ENCODE measurements at places on chromosomes 1 and 21.

DNA sequence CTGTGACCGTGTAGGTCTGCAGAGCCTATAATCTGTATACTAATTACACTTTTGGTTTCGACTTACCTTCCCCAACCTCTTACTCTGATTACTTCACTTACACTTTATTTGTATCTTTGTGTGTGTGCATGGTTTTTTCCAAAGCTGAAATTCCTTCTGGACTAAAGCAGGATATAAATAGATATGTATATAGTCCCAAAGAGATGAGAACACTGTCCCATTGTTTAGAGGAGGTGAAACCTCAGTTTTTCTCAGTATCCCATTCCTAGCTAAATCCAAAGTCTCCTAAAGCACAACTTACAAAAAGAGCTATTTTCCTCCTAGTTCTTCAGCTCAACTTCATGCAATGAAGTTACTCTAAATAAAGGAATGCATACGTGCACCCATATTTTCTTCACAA lies 442.2 kb downstream of the SMYD3 start:
- no peak for DNase-seq

- no peak for DNase-seq
These were observed 4.0 kb downstream of the CASQ2 start for GRCh38 chr1:115764541-115764940.

GRCh38 chr21:45047257-45047656 lies 27.1 kb upstream of the ADARB1 start:
- no peak for DNase-seq

DNA sequence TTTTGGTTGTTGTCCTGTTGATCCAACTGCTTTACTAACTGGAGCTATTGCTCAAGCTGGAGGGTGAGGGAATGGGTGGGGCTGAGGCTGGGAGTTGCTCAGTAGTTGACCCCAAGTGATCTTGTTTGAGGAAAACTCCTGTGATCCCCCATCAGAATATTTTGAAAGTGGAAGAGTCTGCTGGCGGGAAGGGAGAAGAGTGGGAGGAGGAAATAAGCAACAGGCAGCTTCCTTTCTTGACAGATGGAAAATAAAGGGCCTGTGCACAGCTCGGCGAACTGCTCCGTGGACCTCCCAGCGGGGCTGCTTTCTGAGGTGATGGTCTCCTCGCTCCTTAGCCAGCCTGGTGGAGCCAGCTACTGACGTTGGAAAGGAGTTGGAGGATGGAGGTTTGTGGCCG lies 199.1 kb upstream of the LMO4 start:
- no peak for DNase-seq

- DNase-seq: no peak
These were observed 130.9 kb downstream of the CD247 start for GRCh38 chr1:167387251-167387910.

DNA sequence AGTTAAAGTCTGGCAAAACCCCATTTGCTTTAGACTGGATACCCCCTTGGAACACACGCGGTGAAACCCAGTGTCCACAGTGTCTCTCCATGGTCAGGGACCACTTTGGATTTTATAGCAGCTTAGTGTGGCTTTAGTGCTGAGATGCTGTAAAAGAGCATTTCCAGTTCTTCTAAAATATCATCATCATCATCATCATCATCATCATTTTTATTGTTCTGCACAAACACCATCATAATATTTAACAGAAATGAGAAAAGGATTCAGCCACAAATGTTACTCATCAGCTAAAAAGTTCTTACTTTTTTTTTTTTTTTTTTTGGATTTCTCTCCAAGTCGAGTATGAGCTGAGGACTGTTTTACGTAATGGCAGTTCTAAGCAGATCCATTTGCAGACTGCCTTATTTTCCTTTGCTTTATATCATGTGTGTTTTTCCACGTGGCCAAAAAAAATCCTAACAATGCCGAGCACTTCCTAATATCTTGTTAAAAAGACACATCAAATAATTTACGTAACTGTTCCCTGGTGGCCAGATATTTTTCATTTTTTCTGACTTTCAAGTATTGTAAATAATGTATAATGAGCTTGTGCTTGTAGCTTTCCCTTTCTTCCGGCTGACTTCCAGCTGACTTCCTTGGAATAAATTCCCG lies 62.8 kb downstream of the EVA1C start:
- DNase-seq: no peak

DNA sequence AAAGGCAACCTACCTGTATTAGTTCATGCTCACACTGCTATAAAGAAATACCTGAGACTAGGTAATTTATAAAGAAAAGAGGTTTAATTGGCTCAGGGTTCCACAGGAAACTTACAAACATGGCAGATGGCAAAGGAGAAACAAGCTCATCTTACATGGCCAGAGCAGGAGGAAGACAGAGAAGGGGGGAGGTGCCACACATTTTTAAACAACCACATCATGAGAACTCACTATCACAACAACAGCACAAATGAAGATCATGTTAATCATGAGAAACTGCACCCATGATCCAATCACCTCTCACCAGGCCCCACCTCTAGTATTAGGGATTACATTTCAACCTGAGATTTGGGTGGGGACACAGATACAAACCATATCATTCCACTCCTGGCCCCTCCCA lies 90.6 kb upstream of the KCTD3 start:
- no peak for DNase-seq

GRCh38 chr1:20265250-20265649 lies 25.4 kb upstream of the VWA5B1 start:
- DNase-seq: no peak

DNA sequence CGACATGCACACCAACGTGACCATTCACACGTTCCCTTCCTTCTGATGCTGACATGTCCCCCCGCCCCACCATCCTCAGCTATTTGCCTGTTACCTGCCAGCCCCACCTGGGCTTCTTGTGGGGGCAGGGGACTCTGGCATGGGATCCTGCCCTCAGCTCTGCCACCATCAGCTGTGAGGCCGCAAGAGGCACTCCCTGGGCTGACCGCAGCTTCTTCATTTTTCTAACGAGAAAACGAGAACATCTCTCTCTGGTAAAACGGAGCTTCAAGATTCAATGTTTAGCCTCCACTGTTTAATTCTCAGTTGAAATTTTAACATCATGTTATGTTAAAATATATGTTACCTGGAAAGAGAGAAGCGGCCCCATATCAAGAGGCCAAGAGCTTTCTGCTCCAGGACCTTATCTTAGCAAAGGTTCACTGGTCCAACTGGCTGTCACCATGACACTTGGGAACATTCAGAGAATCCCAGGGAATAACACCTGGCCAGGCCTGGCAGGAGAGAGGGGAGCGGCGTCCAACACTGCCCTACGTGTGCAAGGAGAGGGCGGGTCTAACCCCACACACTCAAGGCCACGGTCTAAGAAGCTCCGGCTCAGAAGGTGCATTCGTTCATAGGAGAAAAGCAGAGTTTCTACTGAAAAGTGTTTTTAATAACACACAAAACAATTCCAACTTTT lies 51.3 kb downstream of the HLCS start:
- no peak for DNase-seq

DNA sequence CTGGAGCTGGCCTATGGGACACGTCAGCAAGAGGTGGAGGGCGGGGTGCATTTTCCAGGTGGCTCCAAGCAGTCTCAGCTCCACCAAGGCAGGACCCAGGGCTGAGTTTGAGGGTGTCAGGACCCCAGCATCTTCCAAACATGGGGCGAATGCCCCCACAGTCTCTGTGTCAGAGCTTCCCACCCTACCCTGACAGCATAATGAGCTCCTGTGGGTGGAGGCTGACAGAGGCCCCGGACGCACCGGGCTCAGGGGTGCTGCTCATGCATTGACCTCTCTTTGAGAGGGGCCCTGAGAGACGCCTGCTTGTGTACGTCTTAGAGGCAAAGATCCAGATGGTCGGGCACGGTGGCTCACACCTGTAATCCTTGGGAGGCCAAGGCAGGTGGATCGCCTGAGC lies 37.2 kb downstream of the SLC2A7 start:
- no peak for DNase-seq

DNA sequence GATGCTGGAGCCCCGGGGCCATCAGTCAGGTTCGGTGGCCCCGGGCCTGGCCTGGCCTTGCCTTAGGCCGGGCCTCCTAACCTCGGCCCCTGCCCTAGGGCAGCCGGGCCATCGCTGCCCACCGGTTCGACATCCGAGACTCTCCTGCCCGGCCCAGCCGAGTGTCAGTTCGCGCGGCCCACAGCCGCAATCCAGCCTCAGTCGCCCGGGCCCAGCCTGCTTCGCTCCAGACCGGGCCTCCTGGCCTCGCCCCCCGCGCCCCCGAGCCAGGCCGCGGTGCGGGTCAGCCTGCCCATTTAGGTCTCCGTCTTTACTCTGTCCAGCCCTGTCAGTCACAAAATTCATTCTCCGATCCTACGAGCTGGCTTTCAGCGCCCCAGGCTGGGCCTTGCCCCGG lies 777 bp downstream of the LRRC41 start:
- DNase-seq: peak; percentile 43

GRCh38 chr1:63127376-63127775 lies 195.0 kb upstream of the FOXD3 start:
- DNase-seq: no peak

GRCh38 chr1:229068270-229068987 lies 202.5 kb upstream of the RAB4A start:
- DNase-seq: no peak

DNA sequence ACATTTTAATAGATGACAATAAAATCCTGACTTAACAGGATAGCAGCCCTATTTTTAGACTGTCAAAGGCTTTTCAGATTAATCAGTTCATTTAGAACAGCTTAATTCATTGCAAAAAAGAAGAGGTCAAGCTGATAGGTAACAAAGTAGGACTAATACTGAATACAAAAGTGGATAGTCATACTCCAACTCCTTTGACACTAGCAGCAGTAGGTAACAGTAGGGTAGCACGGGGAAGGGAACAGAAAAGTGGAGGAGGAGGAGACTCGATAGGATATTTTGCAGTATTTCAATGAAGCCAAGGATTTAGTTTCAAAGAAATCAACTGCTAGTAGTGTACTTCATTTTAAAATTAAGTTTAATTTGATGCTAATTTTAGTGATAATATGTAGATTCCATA lies 51.1 kb downstream of the USP1 start:
- no peak for DNase-seq

DNA sequence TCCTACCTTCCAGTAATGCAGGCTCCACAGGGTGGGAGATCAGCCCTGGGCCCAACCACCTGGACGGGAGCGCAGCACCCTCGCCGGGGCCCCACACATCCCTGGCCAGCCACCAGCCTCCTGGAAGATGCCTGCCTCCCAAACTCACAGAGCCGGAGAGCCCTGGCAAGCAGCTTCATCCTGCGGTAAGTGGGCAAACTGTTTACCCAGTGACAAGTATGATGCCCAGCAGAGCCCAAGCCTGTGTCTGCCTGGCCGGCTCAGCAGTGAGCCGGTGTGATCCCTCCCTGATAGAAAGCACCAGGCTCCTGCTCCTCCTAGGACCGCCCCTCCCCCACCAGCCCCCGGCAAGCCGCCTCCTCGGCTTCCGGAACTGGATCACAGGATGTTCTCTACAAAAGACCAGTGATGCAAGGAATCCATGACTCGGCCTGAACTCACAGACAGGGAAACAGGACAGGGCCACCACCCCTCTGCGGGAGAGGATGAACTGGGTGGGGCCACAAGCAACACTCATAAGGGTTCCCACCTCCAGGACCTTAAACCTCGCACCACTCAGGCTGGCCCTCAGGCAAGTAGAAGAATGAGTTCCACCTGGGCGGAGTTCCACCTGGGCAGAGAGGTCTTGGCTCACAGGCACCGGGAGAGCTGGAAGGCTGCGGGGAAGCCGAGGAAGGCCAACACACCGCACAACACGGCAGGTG lies 7.9 kb downstream of the ACOT7 start:
- no peak for DNase-seq

- no peak for DNase-seq
These were observed 234.5 kb downstream of the NRIP1 start for GRCh38 chr21:14830307-14830706.

DNA sequence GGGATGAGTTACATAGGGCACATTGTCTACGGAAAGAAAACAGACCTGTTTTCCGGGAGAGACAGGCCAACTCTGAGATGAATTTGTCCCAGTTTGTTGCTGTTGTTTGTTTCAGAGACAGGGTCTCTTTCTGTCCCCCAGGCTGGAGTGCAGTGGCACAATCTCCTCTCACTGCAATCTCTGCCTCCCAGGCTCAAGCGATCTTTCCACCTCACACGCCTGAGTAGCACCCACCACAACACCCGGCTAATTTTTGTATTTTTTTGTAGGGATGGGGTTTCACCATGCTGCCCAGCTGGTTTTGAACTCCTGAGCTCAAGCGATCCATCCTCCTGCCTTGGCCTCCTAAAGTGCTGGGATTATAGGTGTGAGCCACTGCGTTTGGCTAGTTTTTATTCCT lies 125.5 kb upstream of the ERRFI1 start:
- DNase-seq: no peak

GRCh38 chr1:147892731-147893214 lies 9.8 kb upstream of the GJA8 start:
- peak; percentile 45 for DNase-seq

DNA sequence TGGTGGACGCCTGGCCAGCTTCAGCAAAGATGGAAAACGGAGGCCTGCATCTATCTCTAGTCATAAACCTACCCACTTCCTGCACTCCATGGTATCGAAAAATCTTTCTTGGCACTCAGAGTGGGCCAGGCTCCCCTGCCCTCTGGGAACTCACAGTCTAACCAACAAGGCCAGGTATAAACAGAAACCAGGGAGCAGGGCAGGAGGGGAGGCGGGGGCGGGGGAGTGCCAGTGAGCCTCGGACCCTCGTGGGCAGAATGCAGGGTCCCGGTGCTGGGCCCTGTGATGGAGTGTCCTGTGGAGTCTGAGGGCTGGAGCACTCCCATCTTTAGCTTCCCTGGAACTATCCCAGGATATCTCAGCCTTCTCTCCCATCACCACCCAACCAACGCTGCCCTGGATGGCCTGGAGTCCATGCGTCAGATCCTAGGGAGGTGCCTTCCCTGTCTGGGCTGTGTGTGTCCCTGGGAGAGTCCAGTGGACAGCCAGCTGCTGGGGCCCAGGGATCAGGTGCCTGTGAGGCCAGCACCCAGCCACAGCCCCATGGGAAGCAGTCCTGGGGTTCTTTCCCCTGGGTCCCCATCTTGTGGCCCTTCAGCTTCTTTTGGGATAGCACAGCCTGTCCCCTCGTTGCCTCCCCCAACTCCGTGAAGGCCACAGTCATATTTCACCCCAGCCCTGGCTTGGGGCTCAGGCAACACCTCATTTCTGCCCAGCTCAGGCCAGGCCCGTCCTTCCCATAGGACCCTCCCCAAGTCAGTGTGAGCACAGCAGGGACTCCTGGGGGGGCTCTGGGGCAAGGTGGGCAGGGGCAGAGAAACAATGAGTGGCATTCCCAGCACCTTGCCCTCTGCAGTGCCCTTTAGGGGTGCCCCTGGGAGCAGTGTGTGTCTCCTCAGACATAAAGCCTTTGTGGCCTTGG lies 1.1 kb upstream of the EPS8L3 start:
- DNase-seq: no peak

All from stimulated activated CD4-positive, alpha-beta T cell treated with anti-CD3 and anti-CD28 coated beads, Interleukin-15, amount 100 ng/mL, for 24 hours (primary cell).